Activated CD4-positive, alpha-beta T cell treated with anti-CD3 and anti-CD28 coated beads, Interleukin-2, amount 10 ng/mL, durations not matched to agents 24 days and 14 days (primary cell): ENCODE measurements at places on chromosomes 16 and 17. TPM values are rescaled to one million over a fixed set of nuclear protein-coding genes. Genes with fewer than 3 reads are reported as not detected.

DNA sequence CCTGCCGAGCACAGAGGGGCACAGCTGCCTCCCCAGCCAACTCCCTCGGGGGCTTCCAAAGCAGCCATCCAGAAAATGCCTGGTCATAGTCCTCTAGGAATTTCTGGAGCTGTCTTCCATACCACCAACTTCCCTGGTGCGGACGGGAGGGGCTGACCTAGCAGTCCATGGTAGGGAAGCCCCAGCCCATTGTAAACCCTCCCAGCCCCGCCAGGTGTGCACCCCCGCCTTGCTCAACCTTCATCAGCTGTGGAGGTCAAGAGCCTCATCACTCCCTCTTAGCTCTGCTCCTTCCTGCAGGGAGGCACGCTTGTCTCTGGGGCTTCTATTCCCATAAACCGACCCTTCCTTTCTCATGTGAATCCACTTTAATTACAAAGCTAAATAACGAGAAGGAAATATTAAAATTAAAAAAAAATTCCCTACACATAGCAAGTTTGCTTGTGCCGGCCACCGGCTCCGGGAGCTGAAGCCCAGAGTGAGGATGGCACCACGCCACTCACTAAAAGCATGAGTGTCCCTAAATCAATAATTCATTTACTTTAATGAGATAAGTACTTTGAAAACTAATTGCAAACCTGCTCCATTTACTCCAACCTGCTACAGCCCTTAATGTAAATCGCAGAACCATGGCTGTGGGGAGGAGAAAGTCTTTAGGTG lies 181.4 kb downstream of the ENGASE start:
- no peak for DNase-seq

DNA sequence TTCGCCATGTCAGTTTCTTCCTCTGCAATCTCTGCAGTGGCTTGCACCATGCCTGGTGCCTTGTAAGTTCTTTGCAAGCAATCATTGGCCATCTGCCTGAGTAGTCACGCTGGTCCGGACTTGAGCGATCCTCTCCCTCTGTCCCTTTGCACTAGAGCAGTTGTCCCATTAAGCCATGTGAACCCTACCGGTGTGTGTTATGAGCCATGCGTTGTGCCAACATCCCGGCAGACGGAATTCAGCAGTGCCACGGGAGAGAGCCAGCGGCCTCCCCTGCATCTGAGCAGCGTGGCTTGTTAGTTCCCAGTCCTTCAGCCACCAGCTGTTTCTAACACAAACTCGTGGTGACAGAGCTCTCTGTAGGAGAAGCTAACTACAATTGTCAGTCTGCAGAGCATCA lies 275.1 kb upstream of the HSBP1 start:
- DNase-seq, result no peak

GRCh38 chr17:82603981-82604448 lies 44.2 kb downstream of the WDR45B start:
- DNase-seq, result peak; percentile 87

- no peak for DNase-seq
Measured at GRCh38 chr17:37413875-37414519, 7.3 kb downstream of the TADA2A start.

- no peak for DNase-seq
Measured at GRCh38 chr17:56966338-56966737, 5.5 kb upstream of the COIL start.

GRCh38 chr17:10585529-10585928 lies 36.1 kb upstream of the MYH2 start:
- no peak for DNase-seq

DNA sequence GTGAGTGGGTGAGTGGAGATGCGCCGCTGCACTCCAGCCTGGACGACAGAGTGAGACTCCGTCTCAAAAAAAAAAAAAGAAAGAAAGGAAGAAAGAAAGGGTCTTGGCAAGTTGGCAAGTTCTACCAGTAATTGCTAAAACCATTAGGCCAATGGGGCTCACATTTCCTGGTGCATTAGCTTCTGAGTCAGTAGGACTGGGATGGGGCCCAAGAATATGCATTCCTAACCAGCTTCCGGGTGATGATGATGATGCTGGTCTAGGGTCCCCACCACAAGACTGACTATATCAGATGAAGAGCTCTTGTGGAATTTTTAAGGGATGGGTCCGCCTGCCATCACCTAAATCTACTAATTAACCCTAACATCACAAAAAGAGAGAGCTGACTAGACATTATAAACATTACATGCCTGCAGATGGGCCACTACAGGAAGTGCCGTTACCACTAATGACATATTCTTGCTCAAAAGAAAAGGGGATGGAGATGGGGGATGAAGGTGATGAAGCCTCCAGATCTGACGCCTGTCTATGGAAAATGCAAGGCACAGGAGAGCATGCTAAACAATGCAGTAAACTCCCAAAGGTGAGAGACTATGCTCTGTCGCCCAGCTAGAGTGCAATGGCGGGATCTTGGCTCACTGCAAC lies 13.1 kb downstream of the MYH11 start:
- no peak for DNase-seq

DNA sequence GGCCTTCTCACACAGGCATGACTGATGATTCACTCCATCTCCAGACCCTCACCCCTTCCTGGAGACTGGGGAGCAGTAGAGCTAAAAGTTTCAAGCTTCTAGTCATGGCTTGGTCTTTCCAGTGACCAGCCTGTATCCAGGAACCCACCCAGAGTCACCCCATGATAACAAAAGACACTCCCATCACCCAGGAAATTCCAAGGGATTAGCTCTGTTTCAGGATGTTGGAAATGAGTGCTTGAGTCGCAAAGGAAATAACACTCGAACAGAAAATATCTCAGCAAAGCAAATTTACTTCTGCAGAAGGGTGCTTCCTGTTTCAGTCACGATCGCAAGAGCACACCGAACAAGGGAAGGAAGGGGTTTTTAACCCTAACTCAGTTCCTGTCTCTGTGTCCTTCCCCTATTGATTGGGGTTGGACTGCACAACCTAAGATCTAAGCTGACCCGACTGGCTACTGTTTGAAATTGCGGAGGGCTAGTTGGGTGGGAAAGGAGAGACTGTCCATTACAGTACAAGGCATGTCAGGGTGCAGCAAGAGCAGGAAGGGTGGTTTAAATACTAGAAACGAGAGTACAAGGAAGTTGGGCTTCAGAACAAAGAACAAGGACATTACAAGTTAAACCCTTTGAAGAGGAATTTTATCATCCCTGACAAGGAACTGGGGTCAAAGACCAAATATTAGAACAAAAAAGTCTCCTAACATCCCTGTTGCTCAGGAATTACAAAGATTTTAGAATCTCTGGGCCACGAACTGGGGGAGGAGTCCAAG lies 224.4 kb upstream of the CACNG5 start:
- DNase-seq, result no peak

DNA sequence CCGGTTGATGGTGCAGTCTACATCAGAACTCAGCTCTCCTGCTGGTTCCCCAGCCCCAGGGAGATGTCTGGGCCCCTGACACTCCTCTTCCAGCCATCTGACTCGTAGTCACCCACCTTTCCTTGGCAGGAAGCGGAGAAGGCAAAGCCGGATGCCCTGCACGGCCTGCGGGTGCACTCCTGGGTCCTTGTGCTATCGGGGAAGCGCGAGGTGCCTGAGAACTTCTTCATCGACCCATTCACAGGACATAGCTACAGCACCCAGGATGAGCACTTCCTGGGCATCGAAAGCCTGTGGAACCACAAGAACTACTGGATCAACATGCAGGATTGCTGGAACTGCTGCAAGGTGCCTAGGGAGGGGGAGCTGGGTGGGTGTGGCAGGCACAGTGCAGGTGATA lies 12.7 kb downstream of the DRC7 start:
- DNase-seq, result no peak

- no peak for DNase-seq
Measured at GRCh38 chr16:66840883-66841282, 3.3 kb upstream of the CA7 start.

Gene KRT32
- not detected in 2 replicates for total RNA-seq

Gene CDH13
- total RNA-seq, result not detected in 2 replicates

Gene TBC1D28
- total RNA-seq, result not detected in 2 replicates

Gene MAFG
- 32.5 and 33.3 TPM in 2 replicates for total RNA-seq

Gene TMEM106A
- 17.9 and 19.1 TPM in 2 replicates for total RNA-seq
